Myocyte (in vitro differentiated cells): ENCODE measurements at places on chromosomes 11 and 22. TPM values are rescaled to one million over a fixed set of nuclear protein-coding genes. Genes with fewer than 3 reads are reported as not detected.

Gene OR10D3
- total RNA-seq: not detected in 2 replicates

GRCh38 chr11:63945477-63946163, 6.8 kb downstream of the NAA40 start:
- peak; percentile 75 for DNase-seq

DNA sequence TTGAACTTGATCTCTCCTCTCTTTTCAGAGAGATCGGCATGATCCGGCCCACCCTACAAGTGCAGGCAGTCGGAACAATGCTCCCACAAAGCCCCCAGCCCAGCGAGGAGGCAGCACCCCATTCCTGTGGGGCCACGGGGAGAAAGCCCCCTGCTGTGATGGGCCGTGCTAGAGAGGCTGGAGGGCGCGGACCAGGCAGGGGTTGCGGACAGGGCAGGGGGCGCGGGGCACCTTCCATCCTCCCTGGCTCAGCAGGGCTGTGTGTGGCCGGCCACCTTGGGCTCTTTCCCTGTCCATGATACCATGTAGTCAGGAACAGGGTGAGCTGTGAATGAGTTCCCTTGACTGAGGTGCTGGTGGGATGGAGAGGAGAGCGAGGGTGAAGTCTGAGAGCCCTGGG, 379.8 kb downstream of the BRD1 start:
- DNase-seq: no peak

DNA sequence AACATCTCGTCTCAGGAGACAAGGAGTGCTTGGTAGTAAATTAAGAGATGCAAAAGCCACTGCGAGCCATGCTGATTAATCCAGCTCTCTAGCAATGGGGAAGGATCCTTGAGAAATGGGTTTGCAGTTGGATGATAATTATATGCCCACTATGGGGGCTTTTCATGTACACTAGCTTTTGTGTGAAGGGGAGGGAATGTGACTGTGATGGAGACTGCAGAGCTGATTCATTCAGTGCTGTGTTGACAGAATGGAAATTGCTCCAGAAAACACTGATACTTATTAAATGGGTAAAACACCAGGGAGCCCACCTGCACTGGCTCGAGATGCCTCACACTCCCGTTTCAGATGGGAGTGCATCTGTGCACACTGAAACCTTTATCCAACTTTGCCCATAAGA, 37.0 kb upstream of the KIRREL3 start:
- DNase-seq: no peak

GRCh38 chr11:68166969-68167368, 45.8 kb upstream of the CHKA start:
- DNase-seq: no peak

- peak; percentile 98 for DNase-seq
Measured at GRCh38 chr22:35376728-35377472, 4.0 kb upstream of the HMOX1 start.

Gene KCNQ1
- total RNA-seq: 0.32 TPM in 1 of 2 replicates, not detected in the other

Gene NUDT22
- 69.6 and 83.6 TPM in 2 replicates for total RNA-seq

Gene TRIM51
- total RNA-seq: not detected in 2 replicates

Gene HEPN1
- not detected in 2 replicates for total RNA-seq

Gene GGTLC3
- 0.52 TPM in 1 of 2 replicates, not detected in the other for total RNA-seq

- DNase-seq: no peak
Measured at GRCh38 chr11:105432241-105432995, 177.5 kb upstream of the GRIA4 start.

- no peak for DNase-seq
Measured at GRCh38 chr22:23820748-23821211, 18.0 kb downstream of the DERL3 start.

DNA sequence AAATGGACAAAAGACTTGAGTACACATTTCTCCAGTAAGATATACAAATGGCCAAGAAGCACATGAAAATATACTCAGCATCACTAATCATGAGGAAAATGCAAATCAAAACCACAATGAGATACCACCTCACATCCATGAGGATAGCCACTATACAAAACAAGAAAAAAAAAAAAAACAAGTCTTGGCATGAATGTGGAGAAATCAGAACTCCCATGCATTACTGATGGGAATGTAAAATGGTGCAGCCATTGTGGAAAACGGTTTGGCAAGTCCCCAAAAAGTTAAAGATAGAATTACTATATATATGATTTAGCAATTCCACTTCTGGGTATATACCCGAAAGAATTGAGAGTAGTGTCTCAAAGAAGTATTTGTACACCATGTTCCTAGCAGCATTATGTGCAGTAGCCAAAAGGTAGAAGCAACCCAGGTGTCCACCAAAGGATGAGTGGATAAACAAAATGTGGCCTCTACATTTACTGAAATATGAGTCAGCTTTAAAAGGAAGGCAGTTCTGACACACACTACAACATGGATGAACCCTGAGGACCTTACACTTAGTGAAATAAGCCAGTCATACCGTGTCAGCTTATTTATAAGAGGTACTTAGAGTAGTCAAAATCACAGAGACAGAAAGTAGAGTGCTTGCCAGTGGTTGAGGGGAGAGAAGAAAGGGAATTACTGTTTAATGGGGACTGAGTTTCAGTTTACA, 146.3 kb downstream of the WNT7B start:
- DNase-seq: no peak

Gene PLAAT5
- 0.52 and 2.8 TPM in 2 replicates for total RNA-seq

- DNase-seq: no peak
Measured at GRCh38 chr11:32899438-32899837, 6.8 kb downstream of the QSER1 start.

DNA sequence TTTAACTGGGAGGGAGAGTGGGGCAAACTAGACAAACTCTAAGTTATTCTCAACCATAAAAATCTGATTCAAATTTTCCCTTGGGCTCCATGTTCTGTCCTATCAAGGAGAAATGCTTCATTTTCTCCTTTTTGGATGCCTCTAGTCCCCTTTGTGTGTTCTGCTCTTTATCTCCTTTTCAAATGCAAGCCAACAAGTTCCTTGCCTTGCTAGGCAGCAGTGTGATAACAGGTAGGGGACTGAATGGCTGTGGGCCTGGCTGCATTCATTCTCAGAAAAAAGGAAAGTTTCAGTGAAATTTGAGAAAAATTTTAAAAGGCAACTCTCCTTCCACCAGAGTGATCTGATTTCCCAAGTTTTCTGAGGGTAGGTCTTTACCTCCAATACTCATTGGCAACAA, 26.9 kb upstream of the MMP8 start:
- no peak for DNase-seq

DNA sequence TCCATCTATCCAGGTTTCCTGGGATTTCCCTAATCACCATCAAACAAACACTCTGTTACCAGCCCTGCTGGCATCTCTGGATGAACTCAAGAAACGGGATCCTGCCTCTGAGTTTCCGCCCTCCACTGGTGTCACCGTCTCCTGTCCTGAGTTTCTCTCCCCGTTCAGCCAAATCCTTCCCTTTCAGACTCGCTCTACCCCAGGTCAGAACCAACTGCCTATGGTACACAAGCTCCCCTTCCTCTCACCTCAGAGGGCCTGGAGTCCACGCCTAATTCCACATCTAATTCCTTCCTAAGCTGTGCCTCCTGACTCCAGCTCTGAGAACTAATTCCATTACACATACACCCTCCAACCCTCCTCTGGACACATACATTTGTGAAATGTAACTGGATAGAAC, 96.1 kb downstream of the SHANK2 start:
- DNase-seq: no peak

Gene EFCAB6
- total RNA-seq: 2.7 and 4.6 TPM in 2 replicates

DNA sequence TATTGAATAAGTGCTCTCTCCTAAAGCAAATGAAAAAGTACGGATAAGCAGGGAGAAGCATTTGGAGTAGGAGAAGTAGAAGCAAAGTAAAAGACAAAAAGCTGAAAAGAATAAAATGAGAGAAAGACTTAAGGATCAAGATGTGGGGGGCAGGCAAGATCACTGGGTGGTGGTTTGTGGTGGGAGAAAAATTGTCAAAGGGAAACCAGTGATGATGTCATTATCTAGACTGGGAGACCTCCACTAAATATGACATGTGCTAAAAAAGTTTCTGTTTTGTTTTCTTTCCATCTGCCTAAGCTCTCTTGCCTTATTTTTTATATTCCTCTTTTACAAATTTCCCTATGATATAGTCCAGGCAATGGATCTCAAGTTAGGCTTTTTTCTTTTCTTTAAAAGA, 14.8 kb upstream of the MAML2 start:
- no peak for DNase-seq
